Amygdala (tissue), 56 donors: ENCODE measurements at places on chromosomes 1 and 21.
A peak's percentile ranks its signal among the peaks of the same experiment; 100 is the strongest.

GRCh38 chr1:109151146-109151990, 37.5 kb downstream of the ELAPOR1 start:
- no peak for DNase-seq

- DNase-seq: no peak
Measured at GRCh38 chr1:150018165-150018564, 7.6 kb upstream of the OTUD7B start.

GRCh38 chr1:87600854-87601253, 272.2 kb downstream of the LMO4 start:
- DNase-seq: no peak

DNA sequence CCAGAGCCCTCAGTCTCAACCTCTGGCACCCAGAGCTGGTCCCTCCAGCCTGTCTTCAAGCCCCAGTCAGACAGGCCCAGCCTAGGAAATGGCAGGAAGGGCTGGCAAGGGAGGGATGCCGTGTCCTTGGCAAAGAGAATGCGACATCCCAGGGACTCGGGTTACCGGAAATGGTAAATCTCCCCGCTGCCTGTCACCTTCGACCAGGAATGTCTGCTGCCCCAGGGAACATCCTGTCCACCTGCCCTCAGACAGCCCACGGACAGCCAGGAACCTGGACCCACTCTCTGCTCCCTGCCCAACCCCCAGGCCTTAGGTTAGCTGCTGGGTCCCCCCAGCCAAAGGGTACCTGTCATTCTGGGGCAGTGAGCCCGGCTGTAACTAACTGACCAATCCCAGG, 23.9 kb downstream of the HSPG2 start:
- no peak for DNase-seq

DNA sequence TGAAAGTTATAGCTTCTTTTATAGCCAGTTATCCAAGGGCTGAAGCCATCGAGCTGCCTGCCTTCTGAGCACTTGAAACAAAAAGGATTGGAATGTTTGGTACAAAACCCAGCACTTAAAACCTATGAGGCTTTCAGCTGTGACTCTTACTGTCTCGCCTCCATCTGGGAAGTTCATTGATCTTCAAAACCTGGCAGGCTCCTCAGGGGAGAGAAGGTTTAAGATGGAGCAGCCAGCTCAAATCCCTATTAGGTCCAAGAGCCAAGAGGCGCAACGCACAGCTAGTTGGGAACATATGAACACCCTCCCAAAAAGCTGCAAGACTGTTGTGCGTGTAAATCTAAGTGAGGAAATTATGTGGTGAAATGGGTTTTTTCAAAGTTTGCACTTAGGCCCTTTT, 33.4 kb downstream of the BACE2 start:
- DNase-seq: no peak

GRCh38 chr1:12035312-12035711, 16.0 kb downstream of the MIIP start:
- DNase-seq: no peak

GRCh38 chr1:58968360-58968952, 184.6 kb upstream of the JUN start:
- peak; percentile 8 for DNase-seq

- DNase-seq: no peak
Measured at GRCh38 chr21:34770576-34770975, 101.8 kb downstream of the CLIC6 start.

DNA sequence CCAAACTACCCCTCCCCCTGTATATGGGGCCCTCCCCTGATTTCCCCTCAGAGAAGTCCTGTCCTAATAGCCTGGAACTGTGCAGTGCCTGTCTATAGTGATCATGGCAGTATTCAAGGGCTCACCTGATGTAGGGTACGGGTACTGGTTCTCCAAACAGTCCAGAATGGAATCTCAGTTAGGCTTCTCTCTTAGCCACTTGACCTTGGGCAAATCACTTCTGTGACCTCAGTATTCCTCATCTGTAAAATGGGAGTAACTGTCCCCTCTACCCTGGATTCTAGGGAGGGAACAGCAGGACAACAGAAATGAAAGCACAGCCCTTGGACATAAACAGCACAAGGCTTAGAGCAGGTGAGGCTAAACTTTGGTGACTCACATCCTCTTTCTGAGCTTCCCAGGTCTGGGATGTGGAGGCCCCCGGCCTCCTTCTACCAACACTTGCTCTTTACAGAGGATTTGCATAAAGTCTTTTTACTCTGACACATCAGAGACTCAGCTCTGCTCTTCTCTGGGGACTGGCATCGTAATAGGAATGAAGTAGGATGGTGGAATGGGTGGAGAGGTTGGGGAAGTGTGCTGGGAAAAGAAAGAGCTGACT, 20.0 kb upstream of the PDZK1IP1 start:
- DNase-seq: no peak

- no peak for DNase-seq
Measured at GRCh38 chr1:6334261-6334993, 59.1 kb downstream of the ACOT7 start.

DNA sequence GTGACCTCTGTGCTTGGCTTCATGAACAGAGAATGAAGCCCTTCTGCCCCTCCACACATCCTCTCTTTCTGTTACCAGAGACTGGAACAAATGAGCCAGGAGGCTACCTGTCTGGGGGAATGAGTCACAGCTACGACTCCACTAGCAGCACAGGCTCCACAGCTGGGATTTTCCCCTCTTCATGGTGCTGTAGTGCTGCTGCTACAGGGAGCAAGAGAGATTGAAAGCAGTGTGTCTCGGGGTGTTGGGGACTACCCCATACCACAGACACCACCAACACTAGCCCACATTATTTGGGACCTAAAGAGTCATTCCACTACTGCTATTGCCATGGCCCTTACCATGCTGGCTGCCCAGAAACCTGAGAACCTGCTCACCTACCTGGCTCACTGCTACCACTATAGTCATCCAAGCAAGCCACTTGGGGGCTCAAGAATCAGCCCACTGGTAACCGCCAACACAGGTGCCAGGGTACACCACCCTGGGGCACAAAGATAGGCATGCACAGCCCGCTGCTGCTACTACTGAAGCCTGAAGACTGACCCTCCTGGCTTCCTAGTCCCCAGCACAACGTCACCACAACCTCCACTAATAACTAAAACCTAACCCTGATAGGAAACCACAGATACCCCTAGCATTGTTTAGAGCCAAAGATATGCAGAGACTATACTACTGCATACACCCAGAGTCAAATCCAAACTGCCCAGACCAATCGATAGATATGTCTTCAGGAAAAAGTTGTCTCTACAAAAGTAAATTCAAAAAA, 17.7 kb downstream of the CD1E start:
- no peak for DNase-seq

- no peak for DNase-seq
Measured at GRCh38 chr1:108708691-108709660, 3.7 kb upstream of the FNDC7 start.

GRCh38 chr1:109492779-109493178, 1.1 kb upstream of the CYB561D1 start:
- no peak for DNase-seq

DNA sequence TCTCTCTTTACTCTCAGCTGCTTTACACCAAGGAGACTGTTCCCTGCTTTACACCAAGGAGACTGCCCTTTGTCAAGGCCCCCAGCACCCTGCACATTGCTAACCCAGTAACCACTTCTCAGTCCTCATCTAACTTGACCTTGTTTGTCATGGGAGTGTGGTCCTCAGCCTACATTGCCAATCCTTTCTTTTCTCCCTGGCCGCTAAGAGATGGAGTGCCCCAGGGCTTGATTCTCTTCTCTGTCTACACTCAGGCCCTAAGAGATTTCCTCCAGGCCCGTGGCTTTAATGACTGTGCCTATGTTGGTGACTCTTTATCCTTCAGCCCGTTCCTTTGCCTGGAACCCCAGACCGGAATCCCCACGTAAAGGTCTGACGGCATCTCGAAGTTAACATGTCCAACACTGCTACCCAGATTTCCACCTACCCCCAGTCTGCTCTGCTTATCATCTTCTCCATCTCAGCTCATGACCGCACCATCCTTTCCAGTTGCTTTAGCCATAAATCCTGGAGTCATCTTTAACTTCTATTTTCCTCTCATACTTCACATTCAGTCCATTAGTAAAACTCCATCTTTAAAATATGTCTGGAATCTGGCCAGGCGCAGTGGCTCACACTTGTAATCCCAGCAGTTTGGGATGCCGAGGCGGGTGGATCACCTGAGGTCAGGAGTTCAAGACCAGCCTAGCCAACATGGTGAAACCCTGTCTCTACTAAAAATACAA, 9.5 kb upstream of the SEMA4A start:
- DNase-seq: no peak

DNA sequence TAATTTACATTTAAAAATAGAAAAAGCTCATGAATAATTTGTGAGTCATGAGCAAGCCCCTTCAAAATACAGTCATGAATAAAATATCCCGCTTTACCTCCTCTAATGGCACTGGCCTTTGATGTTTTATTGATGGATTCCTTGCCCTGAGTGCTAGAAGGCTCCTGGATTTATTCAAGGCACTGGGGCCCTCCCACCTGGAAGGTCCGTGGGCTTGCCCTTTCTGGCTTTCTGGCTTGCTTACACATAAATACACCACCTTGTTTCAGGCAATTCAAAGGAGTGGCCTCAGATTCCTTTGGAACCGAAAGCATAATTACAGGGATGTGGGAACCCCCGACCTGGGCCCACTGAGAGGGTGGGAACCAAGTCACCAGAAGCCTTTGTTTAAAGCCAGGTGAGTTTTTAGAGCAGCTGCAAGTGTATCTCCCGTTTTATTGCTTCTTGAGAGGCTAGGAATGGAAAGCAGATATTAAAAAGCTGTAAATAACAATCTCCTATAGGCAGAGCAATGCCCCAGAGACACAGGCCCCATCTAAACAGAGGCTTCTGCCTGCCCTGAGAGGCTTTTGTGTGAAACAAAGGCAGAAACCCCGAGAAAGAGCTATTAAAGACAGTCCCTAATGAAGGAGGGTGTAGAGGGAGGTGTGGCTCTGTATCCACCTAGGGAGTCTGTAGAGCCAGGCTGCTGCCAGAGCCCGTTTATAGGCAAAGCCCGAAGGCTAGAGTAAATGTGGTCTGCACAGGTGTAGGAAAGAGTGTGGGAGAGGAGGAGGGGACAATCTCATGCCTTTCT, 126.4 kb downstream of the FAM78B start:
- DNase-seq: no peak

DNA sequence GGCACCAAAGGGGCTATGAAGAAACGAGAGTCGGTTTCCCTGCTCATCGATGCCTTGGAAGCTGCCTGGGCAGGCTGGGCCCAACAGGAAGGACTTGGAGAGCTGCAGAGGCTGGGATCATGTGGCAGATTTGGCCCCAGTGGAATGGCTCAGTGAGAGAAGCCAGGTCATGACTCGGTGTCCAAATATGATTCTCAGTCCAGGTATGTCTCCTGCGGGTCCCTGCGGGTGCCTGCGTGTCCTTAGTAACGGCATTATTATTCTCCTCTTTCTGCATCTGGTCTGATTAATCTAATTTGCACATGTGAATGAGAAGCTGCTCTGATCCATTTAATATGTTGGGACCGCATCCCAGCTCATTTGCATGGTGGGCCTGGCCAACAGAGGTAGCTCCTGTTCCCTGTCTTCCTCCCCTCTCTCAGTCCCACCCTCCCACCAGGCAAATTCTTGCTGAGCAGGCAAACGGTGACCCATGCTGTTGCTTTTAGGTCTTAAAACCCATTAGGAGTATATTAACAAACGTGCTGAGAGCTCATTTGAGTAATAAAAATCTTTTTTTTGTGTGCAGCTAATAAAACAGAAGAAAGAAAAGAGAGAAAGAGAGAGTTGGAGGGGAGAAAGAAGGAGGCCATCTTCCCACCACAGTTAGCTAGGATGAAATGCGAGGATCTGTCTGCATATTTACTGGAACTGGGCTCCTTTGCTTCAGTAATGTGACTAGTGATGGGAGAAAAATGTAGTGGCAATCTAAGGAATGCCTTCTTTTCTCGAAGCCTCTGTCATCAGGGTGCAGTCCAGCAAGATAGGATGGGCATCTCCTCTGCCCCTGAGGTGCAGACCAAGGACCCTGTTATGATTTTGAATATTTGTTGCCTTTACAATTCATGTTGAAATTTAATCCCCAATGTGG, 133.5 kb downstream of the HMGB4 start:
- no peak for DNase-seq

- DNase-seq: no peak
Measured at GRCh38 chr1:107831921-107832320, 133.1 kb downstream of the VAV3 start.

DNA sequence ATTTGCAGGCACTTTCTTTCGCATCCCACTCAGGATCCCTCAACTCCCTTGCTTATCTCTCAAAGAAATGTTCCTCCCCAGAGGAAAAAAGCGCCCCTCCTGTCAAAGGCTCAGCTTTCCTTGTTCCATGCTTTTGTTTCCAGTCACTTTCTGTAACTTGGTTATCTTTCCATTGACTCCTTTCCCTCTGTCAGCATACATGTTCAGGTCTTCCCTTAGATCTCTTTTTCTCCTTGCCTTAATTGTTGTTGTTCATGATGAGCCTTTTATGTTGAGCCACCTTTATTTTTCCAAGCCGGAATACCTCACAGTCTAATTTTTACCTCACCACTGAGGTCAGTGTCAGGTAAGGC, 46.5 kb upstream of the PODN start:
- DNase-seq: no peak

- no peak for DNase-seq
Measured at GRCh38 chr1:65812065-65812464, 19.4 kb downstream of the PDE4B start.

GRCh38 chr1:197041486-197042353, 25.3 kb downstream of the F13B start:
- DNase-seq: no peak

DNA sequence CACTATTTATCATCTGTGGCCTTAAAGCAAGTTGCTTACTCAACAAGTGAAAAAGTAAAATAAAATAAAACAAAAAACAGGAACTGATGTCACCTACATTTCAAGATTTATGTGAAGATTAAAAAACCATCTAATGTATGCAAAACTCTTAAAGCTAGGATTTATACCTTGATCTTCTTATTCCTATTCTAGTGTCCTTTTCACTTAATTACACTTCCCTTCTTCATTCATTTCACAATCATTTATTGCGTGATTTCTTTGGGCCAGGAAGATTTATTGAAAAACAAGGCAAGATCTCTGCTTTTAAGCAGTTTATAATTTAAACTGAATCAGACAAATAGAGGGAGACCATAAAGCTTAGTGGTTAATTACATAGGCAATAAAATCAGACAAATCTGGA, 18.6 kb downstream of the PTGER3 start:
- no peak for DNase-seq

- no peak for DNase-seq
Measured at GRCh38 chr1:35637401-35637809, 3.9 kb downstream of the PSMB2 start.
